ENCODE measurements at places on chromosomes 13 and 19.

GRCh38 chr19:35214766-35215422, 13.6 kb downstream of the FAM187B start:
- no peak for DNase-seq

- DNase-seq: no peak
These were observed 9.9 kb downstream of the PCDH8 start for GRCh38 chr13:52838433-52839107.

GRCh38 chr19:31316201-31316951, 32.9 kb downstream of the TSHZ3 start:
- DNase-seq: no peak

DNA sequence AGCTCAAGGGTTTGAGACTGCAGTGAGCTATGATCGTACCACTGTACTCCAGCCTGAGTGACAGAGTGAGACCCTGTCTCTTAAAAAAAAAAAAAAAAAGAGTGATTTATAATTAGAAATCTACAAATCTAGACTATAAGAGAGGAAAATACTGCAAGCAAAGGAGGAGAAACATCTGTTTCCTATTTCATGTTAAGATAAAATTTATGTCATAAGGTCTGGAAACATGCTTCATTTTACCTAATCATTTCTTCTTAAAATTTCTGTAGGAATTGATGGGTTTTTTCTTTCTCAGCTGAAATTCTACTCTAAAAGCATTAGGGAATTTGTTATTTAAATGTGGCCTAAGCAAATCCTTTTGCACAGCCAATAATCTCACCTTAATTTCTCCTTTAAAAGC, 53.2 kb downstream of the C13orf42 start:
- no peak for DNase-seq

DNA sequence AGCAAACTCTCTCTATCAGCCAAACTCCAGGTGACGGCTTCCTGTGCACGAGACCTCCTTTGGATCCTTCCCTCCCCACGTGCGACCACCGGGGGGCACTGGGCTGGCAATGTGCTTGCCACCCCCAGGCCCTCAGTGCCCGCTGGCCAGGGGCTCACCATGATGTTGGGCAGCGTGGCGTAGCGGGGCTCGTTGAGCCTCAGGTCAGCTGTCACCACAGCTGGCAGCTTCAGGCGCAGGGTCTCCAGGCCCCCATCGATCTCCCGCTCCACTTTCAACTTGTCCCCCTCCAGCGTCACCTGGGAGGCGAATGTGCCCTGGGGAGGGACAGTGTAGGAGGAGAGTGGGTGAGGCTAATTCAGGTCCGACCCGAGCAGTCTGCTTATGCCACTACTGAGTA, 4.8 kb upstream of the VSIG10L start:
- DNase-seq: no peak

DNA sequence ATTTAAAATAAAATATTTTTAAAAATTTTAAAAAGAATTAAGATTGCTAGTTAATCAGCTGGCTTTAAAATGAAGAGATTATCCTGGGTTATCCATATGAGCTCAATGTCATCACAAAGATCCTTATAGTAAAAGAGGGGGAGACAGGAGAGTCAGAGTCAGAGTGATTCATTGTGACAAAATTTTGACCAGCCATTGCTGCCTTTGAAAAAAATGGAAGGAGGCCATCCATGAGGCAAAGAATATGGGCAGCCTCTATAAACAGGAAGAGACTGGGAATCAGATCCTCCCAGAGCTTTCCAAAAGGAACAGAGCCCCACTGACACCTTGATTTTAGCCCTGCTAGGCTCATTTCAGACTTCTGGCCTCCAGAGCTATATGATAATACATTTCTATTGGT, 9.3 kb upstream of the RUBCNL start:
- DNase-seq: no peak

DNA sequence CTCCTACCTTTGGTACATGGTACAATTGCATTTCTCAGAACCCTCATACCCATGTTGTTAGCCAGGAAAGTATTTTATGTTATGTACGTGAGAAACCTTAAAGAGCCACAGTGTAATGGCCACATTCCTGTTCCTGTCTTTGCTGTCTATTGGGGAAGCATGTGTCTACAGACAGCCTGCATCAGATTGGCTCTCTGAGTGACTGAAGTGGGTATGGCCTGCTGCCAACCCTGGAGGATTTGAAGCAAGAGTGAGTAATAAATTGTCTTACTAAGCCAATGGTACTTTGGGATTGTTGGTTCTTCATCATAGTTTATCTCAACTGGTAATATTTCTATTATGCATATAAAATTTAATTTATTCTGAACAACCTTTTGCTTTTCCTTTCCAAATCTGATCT, 574.1 kb downstream of the LMO7 start:
- DNase-seq: no peak

- DNase-seq: no peak
These were observed 514 bp upstream of the ARGLU1 start for GRCh38 chr13:106568299-106569003.

DNA sequence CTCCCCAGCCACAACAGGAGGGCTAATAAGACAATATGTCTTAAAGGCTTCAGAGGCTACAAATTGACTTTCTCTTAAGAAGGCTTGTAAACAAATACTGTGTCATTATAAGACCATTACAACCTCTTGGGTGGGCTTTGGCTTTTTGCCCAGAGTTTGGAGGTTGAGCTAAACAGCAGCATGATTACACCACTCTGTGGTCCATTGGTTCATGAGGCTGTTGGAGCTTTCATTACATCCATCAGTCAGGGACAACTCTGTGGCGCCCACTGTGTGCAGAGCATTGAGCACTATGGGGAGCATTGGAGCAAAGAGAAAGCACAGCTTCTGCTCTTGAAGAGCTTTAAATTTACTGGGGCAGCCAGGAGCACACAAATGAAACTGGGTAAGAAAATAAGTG, 75.9 kb downstream of the TNFSF11 start:
- DNase-seq: no peak

All from activated T-cell treated with anti-CD3 and anti-CD28 coated beads for 1 hour (primary cell).